ENCODE measurements at places on chromosomes 5 and 9.

DNA sequence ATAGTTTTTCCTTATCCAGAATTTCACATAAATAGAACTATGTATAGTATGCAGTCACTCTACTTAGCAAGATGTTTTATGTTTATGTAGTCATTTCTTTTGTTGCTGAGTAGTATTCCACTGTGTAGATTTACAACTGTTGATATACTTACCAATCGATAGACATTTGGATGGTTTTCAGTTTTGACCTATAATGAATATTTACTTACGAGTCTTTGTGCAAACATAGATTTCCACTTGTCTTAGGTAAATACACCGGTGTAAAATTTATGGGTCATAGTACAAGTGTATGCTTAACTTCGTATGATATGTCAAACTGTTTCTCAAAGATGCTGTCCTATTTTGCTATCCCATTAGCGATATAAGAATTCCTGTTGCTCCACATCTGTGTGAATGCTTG lies 19.7 kb upstream of the OR2K2 start:
- DNase-seq, result no peak

DNA sequence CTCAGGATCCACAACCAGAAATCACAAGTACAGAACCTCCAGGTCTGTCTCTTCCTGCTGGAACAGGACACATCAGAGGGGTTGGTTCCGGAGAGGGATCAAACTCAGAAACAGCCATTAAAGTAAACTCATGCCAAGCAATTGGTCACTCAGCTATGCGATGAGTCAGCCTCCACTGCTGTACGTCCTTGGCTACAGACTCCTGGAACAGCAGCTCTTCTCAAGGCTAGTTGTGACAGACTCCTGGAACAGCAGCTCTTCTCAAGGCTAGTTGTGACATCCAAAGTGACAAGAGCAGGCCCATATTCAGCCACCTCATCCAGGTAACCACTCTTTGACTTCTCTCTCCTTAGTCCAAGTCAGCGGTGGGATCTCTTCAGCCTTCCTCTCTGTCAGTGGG lies at the start of gene SPINK13:
Gene SPINK13 (plus strand): TSS at position 229 of the 400 bp plus-strand sequence. CDS start 1,279 bp downstream, outside the sequence.
- DNase-seq, result peak; percentile 68

DNA sequence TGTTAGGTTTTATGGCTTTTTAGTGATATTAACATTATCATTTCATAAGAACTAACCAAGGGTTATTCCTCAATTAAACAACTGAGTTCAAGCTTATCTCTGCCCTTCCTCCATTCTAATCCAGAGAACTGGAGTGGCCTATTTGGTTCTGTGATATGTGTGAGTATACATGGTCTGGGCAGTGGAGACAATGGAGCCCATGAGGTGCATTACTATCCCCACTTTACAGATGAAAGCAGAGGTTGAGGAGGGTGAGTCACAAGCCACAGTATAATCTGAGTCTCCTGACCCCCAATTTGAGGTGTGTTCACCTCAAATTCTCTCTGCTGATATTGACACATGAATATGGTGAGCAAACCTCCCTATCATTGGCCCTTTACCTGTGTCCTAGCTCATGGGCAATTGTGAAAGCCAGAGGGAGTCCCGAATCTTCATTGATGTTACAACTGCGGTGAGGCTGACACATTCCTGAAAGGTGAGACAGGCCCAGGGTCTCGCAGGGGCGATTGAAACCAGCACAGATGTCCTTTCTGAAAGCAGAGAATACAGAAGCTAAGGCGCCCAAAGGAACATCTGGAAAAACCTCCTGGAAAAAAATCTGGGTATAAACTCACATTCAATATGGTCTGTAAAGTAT lies 217.2 kb downstream of the TARS1 start:
- no peak for DNase-seq

- no peak for DNase-seq
Measured at GRCh38 chr9:85667374-85667773, 74.4 kb downstream of the AGTPBP1 start.

GRCh38 chr9:135878528-135879236 lies 28.7 kb downstream of the CAMSAP1 start:
- no peak for DNase-seq

DNA sequence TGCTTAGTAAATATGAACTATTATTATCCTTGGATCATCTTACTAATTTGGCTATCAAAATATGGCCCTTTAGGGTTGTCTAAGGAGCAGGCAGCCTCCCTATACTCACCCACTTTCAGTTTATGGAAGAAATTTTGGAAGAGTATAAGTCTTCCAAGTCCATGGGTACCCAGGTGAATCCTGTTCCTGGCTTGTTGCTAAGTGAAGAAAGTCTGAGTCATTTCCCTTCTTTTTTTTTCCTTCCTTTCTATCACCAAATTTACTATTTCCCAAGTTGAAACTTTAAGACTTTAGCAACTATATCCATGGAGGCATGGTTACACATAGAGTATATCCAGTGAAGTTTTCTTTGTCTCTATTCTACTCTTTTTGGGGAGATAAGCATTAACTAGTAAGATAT lies 184.0 kb upstream of the ACTBL2 start:
- no peak for DNase-seq

DNA sequence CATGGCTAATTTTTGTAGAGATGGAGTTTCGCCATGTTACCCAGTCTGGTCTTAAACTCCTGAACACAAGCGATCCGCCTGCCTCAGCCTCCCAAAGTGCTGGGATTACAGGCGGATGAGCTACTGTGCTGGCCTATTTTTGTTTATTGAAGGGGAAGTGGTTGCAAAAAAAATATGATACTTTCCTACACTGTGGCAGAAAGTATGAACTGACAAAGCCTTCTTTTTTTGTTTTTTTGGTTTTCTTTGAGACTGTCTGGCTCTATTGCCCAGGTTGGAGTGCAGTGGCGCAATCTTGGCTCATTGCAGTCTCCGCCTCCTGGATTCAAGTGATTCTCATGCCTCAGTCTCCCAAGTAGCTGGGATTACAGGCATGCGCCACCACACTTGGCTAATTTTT lies 50.9 kb downstream of the OSTF1 start:
- DNase-seq, result no peak

DNA sequence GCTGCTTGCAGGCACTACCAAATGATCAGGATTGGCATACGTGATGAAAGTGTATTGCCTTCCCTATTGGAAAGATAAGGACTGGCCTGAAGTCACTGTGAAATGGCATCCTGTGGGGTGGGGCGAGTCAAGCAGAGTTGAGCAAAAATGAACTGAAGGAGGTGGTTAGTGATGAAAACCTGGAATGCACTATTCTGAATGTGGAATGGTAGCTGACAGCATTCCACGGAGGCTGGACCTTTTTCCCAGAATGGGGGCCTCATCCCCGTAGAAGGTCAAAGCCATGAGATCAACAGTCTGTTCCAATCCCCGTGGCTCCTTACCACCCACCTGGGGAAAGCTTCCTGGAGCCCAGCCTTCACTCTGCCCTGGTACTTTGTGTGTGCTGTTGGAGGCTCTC lies 37.7 kb downstream of the ASS1 start:
- DNase-seq, result no peak

- DNase-seq, result no peak
Measured at GRCh38 chr5:90747693-90748092, 189.1 kb downstream of the ADGRV1 start.

DNA sequence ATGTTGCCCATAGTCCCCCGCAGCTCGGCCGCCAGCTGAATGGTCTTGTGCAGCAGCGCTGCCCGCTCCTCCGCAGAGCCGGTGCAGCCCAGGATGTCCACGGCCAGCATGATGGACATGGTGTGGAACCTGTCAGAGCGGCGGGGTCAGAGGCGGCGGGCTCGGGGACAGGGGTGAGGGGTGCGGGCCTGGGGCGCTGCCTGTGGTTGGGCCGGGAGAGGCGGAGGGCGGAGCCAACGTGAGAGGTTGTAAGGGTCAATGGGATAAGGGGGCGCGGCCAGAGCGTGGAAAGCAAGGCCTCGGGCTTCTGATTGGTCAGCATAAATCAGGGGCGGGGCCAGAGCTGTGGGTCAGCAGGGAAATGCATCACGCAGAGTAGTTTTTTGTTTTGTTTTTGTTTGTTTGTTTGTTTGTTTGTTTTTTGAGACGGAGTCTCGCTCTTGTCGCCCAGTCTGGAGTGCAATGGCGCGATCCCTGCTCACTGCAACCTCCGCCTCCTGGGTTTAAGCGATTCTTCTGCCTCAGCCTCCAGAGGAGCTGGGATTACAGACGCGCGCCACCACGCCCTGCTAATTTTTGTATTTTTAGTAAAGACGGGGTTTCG lies 6.8 kb upstream of the TOR2A start:
- no peak for DNase-seq

- no peak for DNase-seq
Measured at GRCh38 chr9:78557540-78557939, 260.6 kb downstream of the PSAT1 start.

GRCh38 chr5:148825716-148826052 lies 727 bp upstream of the ADRB2 start:
- DNase-seq, result no peak

GRCh38 chr5:78649211-78649695 lies 681 bp upstream of the LHFPL2 start:
- no peak for DNase-seq

GRCh38 chr5:78527054-78527859 lies 121.3 kb downstream of the LHFPL2 start:
- peak; percentile 72 for DNase-seq
